T-helper 9 cell (primary cell): ENCODE measurements at places on chromosomes 6 and 20.

GRCh38 chr20:11001302-11001701, 327.5 kb upstream of the JAG1 start:
- DNase-seq: no peak

- DNase-seq: no peak
Observed at GRCh38 chr6:124947971-124948451, 14.2 kb upstream of the RNF217 start.

DNA sequence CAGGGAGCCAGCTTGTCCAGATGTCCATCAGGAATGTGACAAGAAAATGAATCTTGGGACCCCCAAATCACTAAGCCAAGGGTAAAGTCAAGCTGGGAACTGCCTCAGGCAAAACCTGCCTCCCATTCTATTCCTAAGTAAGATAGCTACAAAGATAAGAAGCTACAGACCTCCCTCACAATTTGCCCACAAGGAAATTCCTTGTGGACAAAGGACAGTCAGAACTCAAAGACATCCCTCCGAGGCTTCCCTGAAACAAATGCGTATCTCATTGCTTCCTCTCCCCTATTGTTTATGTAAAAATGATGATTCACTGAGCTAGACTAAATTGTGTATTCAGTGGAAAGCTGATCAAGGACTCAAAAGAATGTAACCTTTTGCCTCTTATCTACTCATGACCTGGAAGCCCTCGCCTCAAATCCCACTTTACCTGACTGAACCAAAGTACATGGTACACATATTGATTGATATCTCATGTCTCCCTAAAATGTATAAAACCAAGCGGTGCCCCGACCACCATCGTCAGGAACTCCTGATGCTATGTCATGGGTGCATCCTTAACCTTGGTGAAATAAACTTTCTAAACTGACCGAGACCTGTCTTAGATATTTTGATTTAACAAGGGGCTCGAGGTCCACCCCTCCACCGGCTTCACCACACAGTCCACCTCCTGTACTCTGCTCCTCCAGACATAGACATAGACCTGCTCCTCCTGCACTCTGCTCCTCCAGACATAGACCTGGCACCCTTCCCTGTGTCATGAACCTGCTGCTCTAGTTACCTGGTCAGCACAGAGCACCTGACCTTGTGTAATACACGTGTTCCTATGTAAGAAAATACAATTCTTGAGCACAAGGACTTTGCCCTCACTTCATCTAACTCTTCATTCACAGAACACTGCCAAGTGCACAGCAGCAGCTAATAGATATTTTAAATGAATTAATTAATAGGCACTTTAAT, 81.4 kb downstream of the WDR27 start:
- DNase-seq: no peak

GRCh38 chr6:130514712-130515111, 148.9 kb downstream of the TMEM200A start:
- DNase-seq: no peak

- DNase-seq: no peak
Observed at GRCh38 chr6:167415441-167415961, 90.6 kb downstream of the TTLL2 start.

DNA sequence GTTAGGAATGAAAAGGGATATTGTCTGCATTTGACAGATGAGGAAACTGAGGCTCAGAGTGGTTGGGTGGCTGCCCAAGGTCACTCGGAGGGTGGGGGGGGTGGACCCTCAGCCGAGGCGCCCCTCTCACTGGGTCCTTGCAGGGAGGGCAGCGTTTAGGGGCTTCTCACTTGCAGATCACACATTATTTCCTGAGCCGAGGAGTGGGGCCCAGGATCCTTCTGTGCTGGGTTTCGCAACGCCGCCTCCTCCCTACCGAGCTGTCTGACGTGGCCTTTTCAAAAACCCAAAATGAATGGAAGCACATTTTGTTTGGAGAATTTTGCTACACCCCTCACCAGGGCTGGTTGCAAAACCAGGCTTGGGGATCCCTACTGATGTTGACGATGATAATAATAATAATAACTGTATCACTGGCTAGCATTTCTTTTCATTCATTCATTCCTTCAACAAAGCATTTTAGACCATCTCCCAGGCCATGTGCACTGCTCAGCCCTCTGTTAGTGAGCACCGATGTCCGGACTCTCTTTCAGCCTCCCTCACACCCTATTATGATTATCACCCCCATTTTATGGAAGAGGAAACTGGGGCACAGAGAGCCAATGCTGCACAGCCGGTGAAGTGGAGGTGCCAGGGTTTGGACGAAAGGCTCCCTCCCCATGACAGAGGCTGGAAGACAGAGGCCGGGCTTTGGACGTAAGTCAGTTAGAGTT, 5.2 kb downstream of the DLGAP4 start:
- DNase-seq: no peak

DNA sequence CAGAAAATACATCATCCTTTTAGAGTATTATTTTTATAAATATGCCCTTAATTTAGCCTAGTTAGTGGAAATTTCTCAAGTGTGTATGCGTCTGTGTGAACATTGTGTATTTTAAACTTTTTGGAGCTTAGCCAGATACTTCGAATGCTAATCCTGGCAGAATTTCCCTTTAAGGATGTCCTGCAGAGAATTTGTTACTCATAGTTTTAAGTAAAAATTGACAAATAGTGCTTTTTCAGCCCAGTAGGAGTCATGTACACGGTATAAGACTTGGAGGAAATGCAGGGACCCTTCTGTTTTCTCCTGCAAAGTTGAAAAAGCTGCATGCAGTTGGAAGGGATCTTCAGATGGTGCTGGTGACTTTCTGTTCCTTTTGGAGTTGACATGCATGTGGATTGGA, at the start of gene FHL5:
Gene FHL5, plus strand, starts transcription at position 243 of the 400 bp plus-strand sequence. CDS start 40,486 bp downstream, outside the sequence.
- no peak for DNase-seq

GRCh38 chr20:22619272-22619671, 34.9 kb upstream of the FOXA2 start:
- DNase-seq: no peak

DNA sequence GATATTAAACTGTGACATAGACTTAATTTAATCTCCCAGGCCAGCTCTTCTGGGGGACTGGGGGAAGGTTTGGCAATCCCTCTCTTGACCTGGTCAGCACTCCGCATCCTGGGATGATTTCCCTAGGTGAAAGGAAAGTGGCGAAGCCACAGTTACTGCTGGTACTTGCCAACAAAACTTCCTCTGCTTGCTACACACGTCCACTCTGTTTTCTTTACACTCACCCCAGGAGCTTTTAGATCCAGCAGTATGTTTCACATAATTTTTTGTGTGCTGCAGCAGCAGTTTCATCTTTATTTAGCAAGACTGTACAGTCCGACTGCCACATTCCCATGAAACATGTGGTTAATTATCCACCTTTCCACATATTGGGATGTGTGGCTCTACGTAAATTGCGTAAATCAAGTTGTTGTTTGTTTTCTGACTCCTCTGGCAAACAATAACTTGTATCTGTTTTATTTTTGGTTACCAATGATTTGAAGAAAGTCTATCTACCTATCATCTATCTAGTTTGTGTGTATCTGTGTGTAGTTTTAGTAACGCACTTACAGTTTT, 284.0 kb downstream of the PHF3 start:
- DNase-seq: no peak

GRCh38 chr6:34274129-34274528, 25.3 kb upstream of the SMIM29 start:
- DNase-seq: no peak

GRCh38 chr6:1703923-1704322, 94.2 kb downstream of the FOXC1 start:
- no peak for DNase-seq

DNA sequence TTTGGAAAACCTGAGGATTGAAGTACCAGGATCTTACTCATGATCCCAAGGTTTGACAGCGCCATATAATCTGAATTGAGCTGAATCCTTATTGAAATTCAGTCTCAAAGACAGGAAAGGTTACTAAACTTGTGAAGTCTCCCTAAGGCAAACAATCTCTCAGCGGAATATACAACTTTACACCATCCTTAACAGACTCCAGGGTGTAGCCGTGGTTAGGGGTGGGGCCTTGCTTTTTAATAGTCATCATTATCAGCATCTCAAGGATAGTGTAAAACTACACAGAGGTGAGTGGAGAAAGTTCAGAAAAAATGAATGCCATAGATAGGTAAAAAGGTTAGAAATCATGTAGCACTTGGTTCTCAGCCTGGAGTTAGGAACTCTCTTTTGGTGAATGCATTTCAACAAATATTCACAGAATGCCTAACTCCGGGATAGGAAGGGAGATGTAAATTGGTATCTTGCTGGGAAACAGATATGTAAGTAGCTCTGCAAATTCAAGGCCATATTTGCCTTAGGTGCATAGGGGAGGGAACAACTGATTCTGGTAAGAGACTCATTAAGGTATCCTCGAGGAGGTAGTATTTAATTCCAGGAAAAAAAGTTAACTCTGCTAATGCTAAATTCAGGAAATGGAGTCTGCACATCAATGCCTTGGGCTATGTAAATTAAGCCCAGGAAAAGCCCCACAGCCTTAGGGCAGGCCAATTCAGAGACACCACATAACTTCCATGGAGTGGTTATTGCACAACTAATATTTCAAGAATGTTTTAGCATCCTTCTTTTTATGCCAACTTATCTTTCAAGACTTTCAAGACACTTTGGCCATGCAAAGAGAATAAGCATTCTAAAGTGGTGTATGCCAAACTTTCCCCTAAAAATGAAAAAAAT, 61.6 kb downstream of the SNAP25 start:
- DNase-seq: no peak

DNA sequence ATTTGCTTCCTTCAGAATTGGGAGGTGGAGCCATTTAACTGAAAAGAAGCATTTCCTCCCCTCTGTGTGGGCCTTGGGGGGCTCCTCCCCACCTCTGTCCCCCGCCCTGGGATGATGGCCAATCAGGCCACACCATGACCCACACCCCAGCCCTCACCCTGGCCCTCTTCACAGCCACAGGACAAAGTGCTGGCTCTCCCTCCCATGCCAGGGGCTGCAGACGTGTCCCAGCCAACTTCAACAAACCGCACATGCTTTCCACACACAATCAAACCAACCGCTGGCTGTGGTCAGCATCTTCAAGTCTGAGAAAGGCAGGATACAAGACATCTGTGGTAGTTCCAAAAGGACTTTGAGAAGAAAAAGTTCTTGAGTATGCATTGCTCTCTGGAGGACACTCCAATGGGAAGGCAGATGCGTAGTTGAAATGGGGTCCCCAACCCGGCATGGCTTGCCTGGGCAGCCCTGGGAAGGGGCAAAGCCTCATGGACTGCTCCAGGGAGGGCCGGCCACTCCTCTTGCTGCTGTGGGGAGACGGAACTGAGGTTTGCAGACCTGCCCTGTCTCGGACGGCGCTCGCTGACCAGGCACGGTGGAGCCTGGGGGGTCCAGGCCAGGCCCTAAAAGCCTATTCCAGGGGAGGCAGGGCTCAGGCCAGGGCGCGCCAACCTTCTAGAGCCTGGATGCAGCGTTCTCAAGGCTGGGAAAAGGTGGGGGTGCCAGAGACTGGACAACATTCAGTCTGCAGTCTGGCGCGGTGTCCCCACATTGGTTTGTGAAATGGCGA, 12.2 kb downstream of the TTLL2 start:
- no peak for DNase-seq

DNA sequence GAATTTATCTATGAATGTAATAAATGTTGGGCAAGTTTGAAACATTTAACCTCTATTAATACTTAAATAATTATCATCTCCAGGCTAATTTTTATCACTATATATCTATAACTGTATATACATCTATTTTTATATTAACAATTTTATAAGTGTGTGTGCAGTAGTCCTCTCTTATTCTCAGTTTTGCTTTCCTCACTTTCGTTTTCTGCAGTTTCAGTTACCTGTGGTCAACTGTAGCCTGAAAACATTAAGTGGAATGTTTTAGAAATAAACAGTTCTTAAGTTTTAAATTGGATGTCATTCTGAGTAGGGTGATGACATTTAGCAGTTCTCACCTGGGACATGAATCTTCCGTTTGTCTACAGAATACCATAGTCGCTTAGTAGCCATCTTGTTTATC, 379.4 kb upstream of the MAN1A1 start:
- no peak for DNase-seq

- no peak for DNase-seq
Observed at GRCh38 chr6:81889377-81890053, 137.0 kb upstream of the TENT5A start.

- DNase-seq: no peak
Observed at GRCh38 chr20:9409352-9409751, 105.0 kb upstream of the LAMP5 start.

DNA sequence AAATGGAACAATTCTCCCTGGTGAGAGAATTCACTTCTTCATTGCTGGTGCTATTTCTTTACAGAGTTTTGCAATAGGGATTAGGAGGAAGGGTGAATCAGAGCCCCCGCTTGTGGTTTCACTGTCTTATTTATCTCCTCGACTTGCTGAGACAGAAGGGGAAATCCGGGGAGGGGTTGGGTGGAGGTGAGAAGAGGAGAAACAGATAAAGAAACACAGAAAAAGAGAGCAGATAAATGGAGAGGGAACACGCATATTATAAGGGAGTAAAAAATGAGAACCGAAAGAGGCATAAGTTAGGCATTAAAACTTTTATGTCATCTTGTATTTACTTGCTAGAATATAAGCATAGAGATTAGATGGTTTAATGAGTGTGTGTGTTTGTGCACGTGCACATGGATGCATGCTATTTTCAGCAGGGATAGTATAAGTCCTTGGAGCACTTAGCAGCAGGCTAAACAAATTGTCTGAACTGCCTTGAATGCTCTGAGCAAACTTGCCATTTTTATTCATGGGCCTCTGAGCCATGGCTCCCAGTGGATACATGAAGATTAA, 105.0 kb downstream of the OLIG3 start:
- DNase-seq: peak; percentile 47
